ENCODE measurements at places on chromosomes 3 and 15.

DNA sequence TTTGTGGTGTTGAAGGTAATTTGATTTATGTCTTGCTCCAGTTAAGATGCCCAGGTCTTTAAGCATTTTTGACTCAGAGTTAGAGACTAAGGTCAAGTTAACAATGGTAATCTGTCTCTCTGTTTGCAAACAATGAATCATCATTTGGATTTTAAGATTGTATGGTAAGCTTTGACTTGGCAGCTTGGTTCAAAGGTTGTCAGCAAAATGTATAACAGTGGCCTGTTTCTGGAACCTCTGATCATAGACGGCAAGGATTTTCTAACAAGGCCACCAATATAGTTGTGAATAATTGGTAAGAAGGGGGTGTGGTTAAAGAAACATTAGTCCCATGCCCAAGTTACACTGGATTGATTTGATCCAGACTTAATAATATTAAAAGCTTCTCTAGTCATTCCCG lies 775.2 kb upstream of the GOLIM4 start:
- no peak for DNase-seq

GRCh38 chr3:60552581-60552980 lies 698.7 kb downstream of the FHIT start:
- no peak for DNase-seq

DNA sequence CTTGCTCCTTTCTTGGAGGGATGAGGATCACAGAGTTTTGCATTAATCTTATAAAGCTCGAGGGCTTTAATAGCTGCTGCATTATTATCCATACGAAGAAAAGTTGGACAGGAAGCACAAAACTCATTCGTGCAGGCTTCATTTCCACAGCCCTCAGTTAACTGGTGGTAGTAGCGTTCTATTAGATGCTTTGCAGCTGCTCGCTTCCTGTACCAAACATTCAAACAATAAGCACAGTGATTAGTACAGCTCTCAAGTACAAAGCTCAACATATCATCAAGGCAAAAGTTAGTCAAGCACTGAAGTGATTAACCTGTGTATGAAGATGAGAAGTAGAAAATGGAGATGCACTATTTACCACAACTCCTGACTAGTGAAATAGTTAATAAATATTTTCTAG lies 63.3 kb downstream of the UBE3A start:
- DNase-seq = no peak

DNA sequence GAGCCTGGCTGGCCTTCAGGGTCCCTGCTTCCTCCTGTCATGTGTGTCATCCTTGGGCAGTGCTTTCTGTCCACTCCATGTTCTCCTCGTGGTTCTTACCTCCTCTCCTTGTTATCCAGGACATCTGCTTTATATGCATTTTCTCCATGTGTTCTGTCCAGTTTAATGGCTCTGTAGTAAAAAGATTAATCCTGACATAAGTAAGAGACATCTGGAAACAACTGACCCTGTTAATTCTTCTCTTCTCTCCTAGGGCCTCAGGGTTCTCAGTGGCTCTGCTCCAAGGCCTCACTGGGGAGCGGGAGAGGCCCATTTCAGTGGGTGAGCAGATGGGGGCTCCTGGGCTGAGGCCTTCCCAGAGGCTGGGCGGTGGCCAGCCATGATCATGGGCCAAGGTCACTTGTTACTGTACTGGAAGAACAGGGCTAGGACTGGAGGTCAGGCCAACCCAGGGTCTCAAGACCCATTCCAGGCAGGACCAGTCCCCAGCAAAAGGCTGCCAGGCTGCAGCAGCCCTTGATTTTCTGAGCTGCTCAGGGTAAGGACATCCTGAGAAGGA lies 20.2 kb upstream of the CDCP1 start:
- peak; percentile 46 for DNase-seq

GRCh38 chr15:64740311-64741170 lies 34.8 kb downstream of the RBPMS2 start:
- DNase-seq = peak; percentile 65

GRCh38 chr3:117842086-117842485 lies 1132.5 kb downstream of the TUSC7 start:
- peak; percentile 80 for DNase-seq

DNA sequence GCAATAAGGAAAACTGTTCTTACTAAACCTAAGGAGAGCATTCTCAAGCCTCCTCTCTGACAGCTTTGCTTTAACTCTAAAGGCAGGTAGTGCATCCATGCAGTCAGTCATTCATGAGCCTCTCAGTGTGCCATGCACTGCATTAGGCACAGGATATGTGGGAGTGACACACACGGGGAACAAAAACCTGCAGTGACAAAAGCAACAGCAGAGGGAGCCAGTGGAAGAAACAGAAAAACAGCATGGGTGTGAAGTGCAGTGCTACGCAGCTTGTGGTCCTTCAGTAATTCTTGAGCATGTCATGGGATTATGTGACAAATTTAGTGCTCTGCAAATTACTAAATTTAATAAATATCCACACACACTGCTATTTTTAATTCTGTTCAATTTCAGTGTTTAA lies 230.7 kb downstream of the BBX start:
- peak; percentile 78 for DNase-seq

DNA sequence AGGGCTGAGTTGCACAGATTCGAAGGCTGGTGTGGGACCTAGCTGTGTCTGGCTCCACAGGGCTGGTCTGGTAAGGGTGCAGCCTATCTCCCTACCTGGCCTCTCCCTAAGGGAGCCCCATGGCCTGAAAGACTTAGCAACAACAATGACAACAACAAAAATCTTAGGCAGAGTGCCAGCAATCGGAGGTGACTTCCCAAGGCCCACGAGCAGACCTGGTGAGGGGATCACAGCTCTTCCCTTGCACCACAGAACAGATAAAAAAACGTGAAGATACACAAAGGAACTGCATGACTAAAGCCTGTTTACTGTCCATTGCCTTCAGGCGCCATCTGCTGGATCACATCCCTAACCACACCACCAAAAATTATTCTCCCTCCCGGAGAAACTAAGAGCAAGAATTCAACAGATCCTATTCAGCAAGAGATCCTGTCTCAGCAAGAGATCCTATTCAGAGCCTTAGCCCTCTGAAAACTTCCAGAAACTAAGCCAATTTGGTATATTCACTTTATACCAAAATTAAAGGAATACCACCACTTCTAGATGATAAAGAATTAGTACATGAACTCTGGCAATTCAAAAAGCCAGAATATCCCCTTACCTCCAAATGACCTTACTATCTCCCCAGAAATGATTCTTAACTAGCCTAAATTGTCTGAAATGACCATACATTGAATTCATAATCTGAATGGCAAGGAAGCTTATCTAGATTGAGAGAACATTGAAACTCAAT lies 24.1 kb upstream of the OR5K4 start:
- DNase-seq = peak; percentile 35

DNA sequence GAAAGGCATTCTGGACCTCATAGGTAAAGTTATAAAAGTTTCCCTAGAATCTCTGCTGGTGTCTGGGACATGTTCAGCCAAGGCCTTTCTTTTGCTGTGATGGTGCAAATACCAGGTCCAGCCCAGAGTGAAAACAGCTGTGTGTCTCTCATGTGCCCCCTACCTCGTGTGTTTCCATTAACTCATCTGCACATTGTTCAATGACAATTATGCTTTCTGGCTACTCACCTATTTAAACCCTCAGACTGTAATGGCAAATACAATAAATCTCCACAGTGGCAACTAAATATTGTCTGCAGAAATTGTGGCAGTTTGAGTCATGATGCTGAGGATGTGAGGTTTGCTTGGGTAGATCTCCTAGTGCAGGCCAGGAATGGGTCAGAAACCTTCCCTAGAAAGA lies 53.1 kb upstream of the GALNT15 start:
- no peak for DNase-seq

DNA sequence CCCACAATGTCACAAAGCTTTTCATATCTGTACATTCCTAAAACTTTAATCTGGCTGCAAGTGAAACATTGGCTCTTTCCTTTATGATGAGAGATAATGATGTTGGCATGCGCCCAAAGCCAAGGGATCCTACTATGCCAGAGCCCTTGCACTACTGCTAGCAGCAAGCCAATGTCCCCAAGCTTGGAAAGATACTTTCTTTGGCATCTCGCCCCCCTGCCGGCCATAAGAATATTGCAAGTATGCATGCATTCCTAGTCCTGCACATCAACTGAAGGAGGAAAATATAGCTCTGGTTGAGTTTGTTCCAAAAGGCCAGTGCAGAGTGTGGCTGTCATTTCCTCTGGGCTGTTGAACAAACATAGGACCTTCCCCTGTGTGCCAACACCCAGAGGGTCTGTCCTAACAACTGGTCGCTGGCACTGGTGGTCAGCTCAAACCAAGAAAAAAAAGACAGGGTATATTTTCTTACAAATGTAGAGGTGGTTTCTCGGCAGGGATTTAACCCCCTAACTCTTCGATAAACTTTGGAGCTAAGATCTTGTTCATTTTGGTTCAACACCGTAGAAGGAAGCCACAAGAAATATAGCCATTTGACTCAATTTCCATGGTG lies 120.9 kb upstream of the ZBED2 start:
- DNase-seq = peak; percentile 26

DNA sequence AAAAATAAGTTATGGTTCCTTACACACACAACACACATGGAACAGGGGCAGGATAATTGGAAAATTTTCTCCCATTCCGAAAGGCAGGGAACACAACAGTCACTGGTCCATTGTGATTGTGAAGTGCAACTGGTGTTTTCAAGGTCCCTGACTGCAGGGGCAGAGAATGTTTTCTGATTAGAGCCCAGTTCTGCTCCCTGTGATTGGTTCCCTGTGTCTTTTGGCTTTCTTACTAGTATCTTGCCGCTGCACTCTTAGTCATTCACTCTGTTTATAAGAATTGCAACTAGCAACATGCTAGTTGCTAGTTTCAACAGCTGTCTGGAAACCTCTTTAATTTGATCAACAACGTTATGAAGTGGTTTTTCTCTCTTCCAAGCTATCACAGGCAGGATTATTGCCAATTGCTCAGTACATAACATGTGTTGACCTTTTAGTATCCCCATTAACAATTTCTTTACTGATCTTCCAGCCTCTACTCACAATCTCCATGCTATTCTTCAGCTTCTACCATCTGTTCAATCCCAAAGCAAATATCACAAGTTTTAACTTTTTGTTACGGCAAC lies 177.5 kb downstream of the EPHA6 start:
- peak; percentile 80 for DNase-seq

GRCh38 chr3:8579096-8579495 lies 65.5 kb downstream of the SSUH2 start:
- DNase-seq = no peak

- no peak for DNase-seq
Measured at GRCh38 chr3:121330634-121331033, 215.2 kb downstream of the POLQ start.

GRCh38 chr15:89912145-89912673 lies 543 bp downstream of the ARPIN start:
- DNase-seq = no peak

DNA sequence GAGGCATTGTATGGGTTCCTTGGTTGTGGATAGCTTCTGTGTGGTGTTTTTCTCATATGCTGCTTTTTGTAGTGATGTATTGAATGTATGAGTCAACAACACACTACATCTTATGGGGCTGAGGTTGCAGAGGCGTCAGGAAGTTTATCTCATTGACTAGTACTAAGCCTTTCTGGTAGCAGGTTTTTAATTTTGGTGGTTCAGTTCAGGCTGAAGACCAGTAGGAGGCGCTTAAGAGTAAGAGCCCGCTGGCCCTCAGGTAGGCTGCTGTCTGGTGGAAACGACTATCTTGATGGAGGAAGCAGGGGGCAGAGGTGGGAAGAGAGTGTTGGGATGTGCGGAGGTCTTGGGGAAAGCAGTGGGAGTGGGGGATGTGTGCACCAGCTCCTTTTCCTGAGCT lies 62.4 kb downstream of the RTP4 start:
- no peak for DNase-seq

- peak; percentile 89 for DNase-seq
Measured at GRCh38 chr3:179949412-179949811, 87.3 kb downstream of the PEX5L start.

- DNase-seq = no peak
Measured at GRCh38 chr3:113132571-113132996, 78.8 kb upstream of the BOC start.

DNA sequence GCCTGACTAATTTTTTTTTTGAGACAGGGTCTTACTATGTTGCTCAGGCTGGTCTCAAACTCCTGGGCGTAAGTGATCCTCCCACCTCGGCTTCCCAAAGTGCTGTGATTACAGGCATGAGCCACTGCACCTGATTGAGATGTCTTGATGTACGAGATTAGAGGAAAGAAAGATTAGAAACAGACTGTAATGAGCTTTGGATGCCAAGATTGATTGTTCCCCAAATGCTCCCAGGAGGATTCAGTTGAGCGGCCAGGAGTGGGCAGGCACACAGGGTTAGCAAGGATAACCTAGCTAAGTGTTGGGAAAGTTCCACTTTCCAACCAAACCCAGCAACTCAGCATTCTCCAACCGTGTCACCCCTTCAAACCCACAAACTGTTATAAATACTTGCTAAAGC lies 63.7 kb downstream of the SRGAP3 start:
- DNase-seq = peak; percentile 39

- DNase-seq = no peak
Measured at GRCh38 chr3:136211547-136211946, 15.4 kb upstream of the MSL2 start.

DNA sequence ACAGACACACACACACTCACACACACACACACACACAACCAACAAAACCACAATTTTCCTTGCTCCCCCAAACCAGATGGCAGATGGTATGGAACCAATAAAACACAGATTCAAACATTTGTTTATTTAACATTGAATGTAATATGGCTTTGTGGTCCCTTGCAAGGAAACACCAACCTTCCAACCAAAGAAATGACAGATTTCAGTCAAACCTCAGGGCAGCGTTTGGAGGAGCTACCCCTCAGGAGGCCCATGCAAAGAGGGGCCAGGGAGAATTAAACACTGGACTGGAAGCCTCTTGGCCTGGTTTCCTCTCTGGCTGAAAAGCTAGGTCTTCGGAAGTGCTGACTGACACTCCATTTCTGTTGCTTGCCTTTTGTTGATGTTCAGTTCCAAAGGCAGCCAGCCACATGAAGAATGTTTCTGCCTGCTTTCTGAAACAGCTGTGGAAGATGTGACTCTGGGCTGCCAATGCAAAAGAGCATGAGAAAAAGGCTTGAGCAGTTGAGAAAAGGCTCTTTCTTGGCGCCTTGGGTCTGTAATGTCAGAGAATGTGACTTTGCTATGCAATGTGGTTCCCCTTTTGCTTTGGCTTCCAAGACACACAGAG lies 296.1 kb downstream of the RPLP1 start:
- no peak for DNase-seq

- no peak for DNase-seq
Measured at GRCh38 chr3:173617490-173617889, 219.9 kb downstream of the NLGN1 start.
